ENCODE measurements at places on chromosomes 1 and 21.

DNA sequence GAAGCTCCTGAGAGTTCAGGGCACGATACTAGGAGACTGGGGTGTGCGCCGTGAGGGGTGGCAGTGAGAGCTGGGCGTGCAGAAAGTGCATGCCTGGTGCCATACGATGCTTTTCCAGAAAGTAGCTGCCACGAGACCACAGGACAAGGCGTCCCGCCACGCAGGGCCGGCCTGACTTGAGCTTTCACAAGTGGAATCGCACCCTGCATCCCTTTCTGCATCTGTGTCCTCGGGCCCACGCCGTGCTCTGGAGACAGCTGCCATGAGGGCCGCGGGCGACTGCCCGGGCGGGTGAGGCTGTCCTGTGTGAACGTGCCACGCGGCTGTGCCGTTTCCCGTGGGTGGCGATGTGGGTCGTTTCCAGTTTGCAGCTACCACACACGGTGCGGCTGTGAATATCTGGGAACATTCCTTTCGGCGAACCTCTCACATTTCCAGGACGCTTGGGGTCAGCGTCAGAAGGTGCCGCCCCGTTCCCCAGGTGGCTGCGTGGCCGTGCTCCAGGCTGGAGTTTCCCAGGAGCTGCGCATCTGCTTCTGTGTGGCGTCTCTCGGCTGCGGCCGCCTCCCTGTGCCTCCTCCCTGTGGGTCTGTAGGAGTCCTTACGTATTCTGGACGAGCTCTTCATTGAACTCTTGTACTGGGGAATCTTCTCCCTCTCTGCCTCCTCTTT lies 1.0 kb upstream of the PERM1 start:
- no peak for DNase-seq

- peak; percentile 62 for DNase-seq
These were observed 4.4 kb upstream of the ZNF692 start for GRCh38 chr1:248862998-248863881.

GRCh38 chr1:3410142-3410925 lies 44.1 kb upstream of the ARHGEF16 start:
- no peak for DNase-seq

DNA sequence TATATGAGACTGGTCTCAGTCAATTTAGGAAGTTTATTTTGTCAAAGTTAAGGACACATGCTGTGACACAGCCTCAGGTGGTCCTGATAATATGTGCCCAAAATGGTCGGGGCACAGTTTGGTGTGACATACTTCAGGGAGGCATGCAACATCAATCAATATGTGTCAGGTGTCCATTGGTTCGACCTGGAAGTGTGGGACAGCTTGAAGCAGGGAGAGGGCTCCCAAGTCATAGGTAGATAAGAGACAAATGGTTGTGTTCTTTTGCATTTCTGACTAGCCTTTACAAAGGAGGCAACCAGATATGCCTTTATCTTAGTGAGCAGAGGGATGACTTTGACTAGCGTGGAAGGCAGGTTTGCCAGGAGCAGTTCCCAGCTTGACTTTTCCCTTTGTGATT lies 4.5 kb upstream of the ERVH48-1 start:
- no peak for DNase-seq

GRCh38 chr21:41638201-41638790 lies 128.6 kb downstream of the RIPK4 start:
- DNase-seq, result no peak

- no peak for DNase-seq
These were observed 44.9 kb upstream of the GUCA2B start for GRCh38 chr1:42108309-42108708.

DNA sequence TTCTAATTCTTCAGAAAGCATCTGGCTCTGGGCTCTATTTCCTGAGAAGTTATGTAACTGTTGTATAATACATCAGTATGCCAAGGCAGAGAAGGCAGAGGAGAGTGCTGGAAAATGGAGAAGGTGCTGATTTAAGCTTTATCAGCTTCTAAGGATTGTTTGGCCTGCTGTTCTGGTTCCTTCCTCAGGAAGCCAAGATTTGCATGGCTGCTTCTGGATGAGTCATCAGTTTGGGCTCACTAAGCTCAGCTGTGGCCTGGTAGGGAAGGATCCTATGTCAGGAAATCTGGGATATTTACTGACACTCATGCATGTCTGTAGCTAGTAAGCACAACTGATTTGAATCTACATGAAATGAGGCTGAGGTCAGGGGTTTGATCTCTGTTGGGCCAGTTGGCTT lies 73.2 kb upstream of the ADGRL4 start:
- no peak for DNase-seq

DNA sequence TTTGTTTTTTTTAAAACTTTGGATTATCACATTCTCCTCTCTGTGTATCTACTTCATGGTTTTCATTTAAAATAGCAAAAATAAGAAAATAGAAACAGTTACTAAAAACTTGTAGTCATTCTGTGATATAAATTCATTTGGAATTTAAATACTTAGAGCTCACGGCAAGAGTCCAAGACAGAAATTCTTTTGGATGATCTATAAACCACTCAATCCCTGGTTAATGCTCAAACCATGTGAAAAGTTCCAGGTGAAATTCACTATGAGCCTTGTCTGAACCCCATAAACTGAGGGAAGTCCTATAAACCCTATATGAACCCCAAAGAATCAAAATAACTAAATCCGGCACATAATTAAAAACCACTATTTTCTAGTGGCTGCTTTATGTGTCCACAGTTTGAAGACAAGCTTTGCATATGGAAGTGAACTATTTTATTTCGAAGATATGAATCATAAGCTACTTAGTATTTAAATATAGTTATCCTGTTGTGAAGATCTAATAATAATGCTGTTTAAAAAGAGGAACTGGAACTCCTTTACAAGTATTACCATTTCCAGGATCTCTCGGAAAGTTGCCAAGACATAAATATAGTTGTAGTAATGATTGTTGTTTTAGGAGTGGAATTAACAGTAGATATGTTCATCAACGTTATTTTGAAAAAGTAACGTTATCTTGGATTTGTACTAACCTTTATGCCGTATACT lies 163.5 kb downstream of the NFIA start:
- DNase-seq, result no peak

- DNase-seq, result no peak
These were observed 27.1 kb downstream of the KAZN start for GRCh38 chr1:14625572-14625971.

DNA sequence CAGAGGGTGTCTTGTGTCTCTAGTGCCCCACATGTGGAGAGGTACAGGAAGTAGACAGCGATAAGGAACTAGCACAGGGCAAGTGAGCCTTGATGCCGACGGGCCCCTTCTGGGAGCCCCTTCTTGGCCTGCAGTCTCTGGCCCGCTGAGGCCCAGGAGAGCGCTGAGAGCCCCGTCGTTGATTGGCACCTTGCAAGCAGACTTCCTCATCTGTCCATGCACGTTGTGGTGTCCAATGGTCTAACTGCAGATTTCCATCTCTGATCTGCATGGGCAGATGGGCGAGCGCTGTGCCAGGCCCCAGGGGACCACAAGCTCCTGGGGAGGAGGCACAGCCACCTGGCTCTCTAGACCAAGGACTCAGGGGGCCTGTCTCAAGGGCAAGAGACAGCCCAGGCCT lies 32.4 kb downstream of the PLEKHA6 start:
- DNase-seq, result no peak

DNA sequence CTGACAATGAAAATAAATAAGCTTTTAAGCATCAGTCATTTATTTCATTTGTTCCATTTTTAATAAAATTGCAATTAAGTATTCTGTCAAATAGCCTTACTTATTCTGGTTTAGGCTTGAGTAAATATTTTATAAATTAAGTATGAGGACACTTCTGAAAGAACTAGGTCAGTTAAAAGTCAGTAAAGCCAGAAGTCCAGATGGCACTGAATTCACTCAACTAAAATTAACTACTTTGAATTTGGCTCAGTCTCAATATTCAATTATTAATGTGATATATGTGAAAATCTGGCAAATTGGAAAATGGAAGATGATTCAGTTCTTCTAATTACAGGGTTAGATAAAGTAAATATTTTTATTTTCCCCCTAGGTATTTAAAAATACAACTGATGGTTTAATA lies 174.2 kb downstream of the BRINP3 start:
- DNase-seq, result no peak

DNA sequence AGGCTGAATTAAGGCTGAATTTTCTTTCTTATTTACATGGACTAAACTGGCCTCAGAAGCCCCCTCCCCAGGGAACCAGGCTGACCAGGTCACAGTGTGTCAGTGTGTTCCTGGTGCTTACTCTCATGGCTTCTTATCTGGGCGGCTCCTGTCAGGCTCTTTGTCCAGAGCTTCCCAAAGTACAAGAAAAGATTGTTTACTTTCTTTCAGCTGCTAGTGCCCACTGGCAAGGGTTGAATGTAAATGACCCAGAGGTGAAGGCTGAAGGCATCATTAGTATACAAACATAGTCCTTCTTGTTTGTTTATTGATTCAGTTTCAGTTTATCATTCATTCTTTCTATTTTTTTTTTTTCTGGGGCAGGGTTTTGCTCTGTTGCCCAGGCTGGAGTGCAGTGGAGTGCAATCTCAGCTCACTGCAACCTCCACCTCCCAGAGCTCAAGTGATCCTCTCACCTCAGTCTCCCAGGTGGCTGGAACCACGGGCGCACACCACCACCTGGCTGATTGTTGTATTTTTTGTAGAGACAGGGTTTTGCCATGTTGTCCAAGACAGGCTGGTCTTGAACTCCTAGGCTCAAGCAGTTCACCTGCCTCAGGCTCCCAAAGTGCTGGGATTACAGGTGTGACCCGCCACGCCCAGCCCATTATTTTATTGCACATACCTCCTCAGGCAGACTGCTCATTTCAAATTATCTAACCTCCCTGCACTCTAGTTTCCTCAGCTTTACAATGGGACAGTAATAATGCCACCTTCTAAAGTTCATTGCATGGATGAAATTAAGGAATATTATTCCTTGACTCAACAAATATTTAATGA lies 9.8 kb upstream of the KDM4A start:
- no peak for DNase-seq

GRCh38 chr1:40384887-40385286 lies 11.4 kb downstream of the SMAP2 start:
- no peak for DNase-seq

- no peak for DNase-seq
These were observed 20.8 kb downstream of the LRRC8B start for GRCh38 chr1:89545264-89546038.

- no peak for DNase-seq
These were observed 16.6 kb upstream of the AJAP1 start for GRCh38 chr1:4637616-4638344.

- DNase-seq, result no peak
These were observed 137.8 kb downstream of the TSEN15 start for GRCh38 chr1:184189361-184189760.

DNA sequence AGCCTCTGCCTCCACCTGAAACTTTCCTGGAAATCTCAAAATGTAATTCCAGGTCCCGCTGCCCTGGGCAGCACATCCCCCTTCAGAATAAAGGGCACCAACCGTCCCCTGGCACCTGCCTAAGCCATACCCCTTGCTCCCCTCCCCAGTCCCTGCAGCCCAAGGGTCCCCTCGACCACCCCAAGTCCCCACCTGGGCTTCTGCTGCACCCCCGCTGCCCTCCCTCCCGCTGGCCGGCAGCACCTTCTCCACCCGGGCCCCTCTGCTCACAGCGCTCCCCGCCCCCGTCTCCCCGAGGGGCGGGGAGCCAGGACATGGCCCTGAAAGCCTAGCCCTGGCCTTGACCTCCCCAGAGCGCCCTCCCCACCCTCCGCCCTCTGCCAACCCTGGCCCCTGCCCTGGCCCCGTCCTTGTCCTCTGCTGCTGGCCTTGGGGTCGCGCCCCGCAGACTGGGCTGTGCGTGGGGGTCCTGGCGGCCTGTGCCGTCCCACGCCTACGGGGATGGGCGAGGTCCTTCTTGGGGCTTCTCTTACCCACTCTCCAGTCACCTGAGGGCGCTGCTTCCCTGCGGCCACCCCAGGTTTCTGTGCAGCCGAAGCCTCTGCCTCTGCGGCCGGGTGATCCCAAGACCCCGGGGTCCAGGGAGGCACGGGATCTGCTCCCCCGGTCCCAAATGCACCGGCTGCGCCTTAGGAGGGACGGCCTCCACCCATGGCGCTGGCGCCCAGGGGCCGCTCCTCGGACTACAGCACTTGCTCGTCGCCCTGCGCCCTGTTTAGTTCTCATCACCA lies 41.7 kb downstream of the WDR4 start:
- no peak for DNase-seq

DNA sequence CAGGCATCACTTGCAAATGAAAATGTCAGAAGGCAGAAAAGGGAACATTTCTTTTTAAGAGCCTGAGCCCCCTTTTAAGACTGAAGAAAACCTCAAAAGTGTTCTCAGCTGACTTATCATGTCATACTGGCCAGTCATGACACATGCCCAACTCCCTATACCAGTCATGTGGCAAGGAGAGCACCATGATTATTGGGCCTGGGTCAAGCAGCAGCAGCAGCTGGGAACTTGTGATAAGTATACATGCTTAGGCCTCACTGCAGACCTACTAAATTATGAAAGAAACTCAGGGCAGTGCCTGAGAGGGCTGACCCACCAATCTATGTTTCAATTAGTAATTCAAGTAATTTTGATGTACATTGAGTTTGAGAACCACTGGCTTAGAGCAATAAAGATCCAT lies 8.6 kb downstream of the RO60 start:
- DNase-seq, result no peak

GRCh38 chr1:244102468-244102867 lies 51.4 kb downstream of the ZBTB18 start:
- DNase-seq, result no peak

DNA sequence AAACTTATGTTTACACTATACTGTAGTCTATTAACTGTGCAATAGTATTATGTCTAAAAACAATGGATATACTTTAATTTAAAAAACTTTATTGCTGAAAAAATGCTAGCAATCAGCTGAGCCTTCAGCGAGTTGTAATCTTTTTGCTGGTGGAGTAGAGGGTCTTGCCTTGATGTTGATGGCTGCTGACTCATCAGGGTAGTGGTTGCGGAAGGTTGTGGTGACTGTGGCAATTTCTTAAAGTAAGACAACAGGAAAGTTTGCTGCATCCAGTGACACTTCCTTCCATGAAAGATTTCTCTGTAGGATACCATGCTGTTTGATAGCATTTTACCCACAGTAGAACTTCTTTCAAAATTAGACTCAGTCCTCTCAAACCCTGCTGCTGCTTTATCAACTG lies 234.7 kb upstream of the CSF3R start:
- DNase-seq, result no peak

GRCh38 chr1:219808790-219809189 lies 119.6 kb downstream of the SLC30A10 start:
- DNase-seq, result no peak

Measured in activated CD8-positive, alpha-beta memory T cell treated with anti-CD3 and anti-CD28 coated beads for 48 hours (primary cell).